Esophagus squamous epithelium (tissue), 5 donors: ENCODE measurements at places on chromosomes 3 and 15. TPM values are rescaled to one million over a fixed set of nuclear protein-coding genes. Genes with fewer than 3 reads are reported as not detected.

DNA sequence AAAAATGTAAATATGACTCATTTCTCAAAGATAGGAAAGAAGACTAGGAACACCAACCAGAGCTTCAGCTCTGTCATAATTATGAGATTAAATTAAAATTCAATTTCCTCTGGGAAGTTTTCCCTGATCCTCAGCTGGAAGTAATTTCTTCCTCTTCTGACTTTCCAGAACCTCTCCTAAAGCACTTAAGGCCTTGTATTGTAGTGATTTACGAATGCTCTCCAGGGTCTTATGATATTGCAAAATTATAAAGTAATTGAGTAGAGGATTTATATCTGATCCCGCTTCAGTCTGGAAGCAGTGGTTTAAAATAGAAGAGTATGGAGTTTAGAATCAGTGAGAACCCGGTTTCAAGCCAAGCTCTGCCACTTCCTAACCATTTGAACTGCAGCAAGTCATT is 279.8 kb downstream of the ZPLD1 start:
- no peaks in the 10 kb centered on the region for H3K36me3 ChIP-seq
- no peak overlapping the region for H3K4me3 ChIP-seq
- no peak for DNase-seq
- H3K27me3 ChIP-seq, result no peaks in the 10 kb centered on the region

- no peaks in the 10 kb centered on the region for H3K4me1 ChIP-seq
- H3K36me3 ChIP-seq, result no peaks in the 10 kb centered on the region
- H3K27ac ChIP-seq, result no peak overlapping the region
- no peak for DNase-seq
- no peak overlapping the region for H3K4me3 ChIP-seq
- no peaks in the 10 kb centered on the region for H3K27me3 ChIP-seq
These were observed 1283.7 kb downstream of the OTOL1 start for GRCh38 chr3:162780313-162780712.

DNA sequence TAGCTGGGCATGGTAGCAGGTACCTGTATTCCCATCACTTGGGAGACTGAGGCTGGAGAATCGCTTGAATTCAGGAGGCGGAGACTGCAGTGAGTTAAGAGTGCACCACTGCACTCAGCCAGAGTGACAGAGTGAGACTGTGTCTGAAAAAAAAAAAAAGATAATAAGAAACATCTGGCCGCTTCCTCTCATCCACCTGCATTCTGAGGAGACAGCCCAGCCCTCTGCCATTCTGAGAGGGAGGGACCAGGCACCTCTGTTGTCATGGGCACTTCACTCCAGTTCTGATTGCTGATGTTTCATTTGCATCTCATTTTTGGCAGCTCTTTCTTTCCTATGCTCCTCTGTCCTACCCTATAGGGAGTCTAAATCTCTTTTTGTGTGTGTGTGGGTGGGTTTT is 36.4 kb upstream of the GSK3B start:
- no peak overlapping the region for H3K4me3 ChIP-seq
- H3K36me3 ChIP-seq, result no peaks in the 10 kb centered on the region
- no peak for DNase-seq

NME9 gene
- total RNA-seq, result not detected

GRCh38 chr3:105944276-105944675 is 75.5 kb upstream of the CBLB start:
- no peaks in the 10 kb centered on the region for H3K27me3 ChIP-seq
- no peak for DNase-seq
- no peak overlapping the region for H3K4me3 ChIP-seq

GPR62 gene
- total RNA-seq, result 0.09 TPM

DNA sequence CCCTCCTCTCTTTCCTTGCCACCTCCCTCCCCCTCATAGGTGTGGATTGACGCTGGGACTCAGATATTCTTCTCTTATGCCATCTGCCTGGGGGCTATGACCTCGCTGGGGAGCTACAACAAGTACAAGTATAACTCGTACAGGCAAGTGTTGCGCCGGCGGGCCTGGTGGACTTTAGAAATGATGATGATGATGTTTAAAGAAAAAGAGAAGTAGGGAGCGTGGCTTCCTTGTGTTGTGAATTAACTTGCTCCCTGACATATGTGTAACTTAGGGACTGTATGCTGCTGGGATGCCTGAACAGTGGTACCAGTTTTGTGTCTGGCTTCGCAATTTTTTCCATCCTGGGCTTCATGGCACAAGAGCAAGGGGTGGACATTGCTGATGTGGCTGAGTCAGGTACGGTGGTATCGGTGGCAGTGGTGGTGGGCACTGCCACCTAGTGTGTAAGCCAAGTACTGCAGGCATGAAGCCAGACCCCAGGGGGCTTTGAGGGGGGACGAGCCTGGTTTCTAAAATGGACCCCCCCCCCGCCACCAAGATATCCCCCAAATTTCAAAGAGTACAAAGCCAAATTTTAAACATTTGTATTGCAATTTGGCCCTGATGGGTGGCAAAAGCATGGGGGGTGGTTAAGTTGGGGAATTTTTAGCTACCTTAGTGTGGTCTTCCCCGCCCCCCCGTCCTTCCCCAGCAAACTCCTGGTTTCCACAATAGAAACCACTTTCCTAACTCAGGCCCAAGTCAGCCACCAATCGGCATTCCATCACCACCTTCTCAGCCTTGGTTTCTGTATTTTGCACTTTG is 65.6 kb downstream of the SLC6A6 start:
- no peak overlapping the region for H3K27ac ChIP-seq
- no peak overlapping the region for H3K4me3 ChIP-seq
- H3K27me3 ChIP-seq, result no peaks in the 10 kb centered on the region

- H3K4me3 ChIP-seq, result no peak overlapping the region
- H3K27ac ChIP-seq, result peak overlapping the region; percentile 20
- H3K4me1 ChIP-seq, result no peaks in the 10 kb centered on the region
These were observed 29.4 kb upstream of the ATP8B4 start for GRCh38 chr15:50148362-50148963.

- no peak overlapping the region for H3K4me3 ChIP-seq
- no peaks in the 10 kb centered on the region for H3K36me3 ChIP-seq
- no peaks in the 10 kb centered on the region for H3K27me3 ChIP-seq
- H3K4me1 ChIP-seq, result peaks cover 13% of the 10 kb centered on the region
- no peak for DNase-seq
- no peak overlapping the region for H3K27ac ChIP-seq
These were observed 229.6 kb upstream of the FEZF2 start for GRCh38 chr3:62602987-62603386.

ACKR2 gene
- 6.5 TPM for total RNA-seq

GRCh38 chr3:128040660-128041059 is 11.6 kb upstream of the SEC61A1 start:
- H3K36me3 ChIP-seq, result no peaks in the 10 kb centered on the region
- H3K4me3 ChIP-seq, result no peak overlapping the region
- no peak overlapping the region for H3K27ac ChIP-seq
- no peaks in the 10 kb centered on the region for H3K4me1 ChIP-seq
- no peaks in the 10 kb centered on the region for H3K27me3 ChIP-seq

DNA sequence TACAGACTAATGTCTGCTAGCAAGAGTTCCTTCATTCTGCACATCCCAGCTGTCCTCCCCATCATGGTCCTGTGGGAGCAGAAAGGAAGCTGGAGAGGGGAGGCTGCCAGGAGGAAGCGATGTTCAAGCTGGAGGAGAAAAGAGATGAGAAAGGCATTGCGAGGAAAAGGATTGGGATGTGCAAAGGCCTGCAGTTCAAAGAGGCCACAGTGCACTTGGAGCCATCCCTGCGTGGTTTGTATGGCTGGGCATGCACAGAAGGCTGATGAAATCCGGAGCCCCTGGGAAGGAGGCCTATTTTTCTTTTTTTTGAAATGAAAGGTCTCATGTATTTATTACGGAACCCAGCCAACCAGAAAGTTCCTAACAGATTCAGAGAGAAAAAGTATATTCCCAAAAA is 22.8 kb downstream of the AMOTL2 start:
- H3K27me3 ChIP-seq, result no peaks in the 10 kb centered on the region
- H3K27ac ChIP-seq, result peak overlapping the region; percentile 87
- H3K36me3 ChIP-seq, result peaks cover 3% of the 10 kb centered on the region
- H3K4me1 ChIP-seq, result peaks cover 89% of the 10 kb centered on the region
- H3K4me3 ChIP-seq, result no peak overlapping the region
- no peak for DNase-seq

TIGIT gene
- total RNA-seq, result 0.26 TPM

DNA sequence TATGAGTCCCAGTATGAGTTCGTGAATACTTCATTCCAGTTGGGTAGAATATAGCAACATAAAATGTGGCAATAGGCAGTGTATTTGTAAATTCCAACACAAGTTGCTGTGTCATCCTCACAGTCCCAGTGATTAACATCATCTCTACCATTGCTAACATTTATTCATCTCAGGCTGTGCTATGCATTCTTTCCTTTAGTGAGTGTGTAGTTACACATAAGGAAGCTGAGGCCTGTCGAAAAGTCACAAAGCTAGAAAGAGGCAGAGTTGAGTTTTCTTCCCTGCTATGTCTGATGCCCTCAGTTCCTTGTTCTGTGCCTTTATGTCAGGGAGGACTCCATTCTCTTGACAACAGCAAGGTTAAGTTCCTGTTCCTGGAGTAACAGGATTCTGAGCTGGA is 96.4 kb downstream of the FNDC3B start:
- no peak overlapping the region for H3K4me3 ChIP-seq
- peaks cover 58% of the 10 kb centered on the region for H3K4me1 ChIP-seq
- H3K27me3 ChIP-seq, result no peaks in the 10 kb centered on the region
- peak overlapping the region; percentile 3 for H3K27ac ChIP-seq

GRCh38 chr3:101495552-101495951 is 17.5 kb downstream of the SENP7 start:
- no peak overlapping the region for H3K4me3 ChIP-seq
- H3K4me1 ChIP-seq, result no peaks in the 10 kb centered on the region
- no peaks in the 10 kb centered on the region for H3K27me3 ChIP-seq
- no peak for DNase-seq
- peaks cover 4% of the 10 kb centered on the region for H3K36me3 ChIP-seq

- no peaks in the 10 kb centered on the region for H3K4me1 ChIP-seq
- H3K4me3 ChIP-seq, result no peak overlapping the region
- H3K27ac ChIP-seq, result no peak overlapping the region
- no peak for DNase-seq
- H3K36me3 ChIP-seq, result no peaks in the 10 kb centered on the region
These were observed 278.4 kb downstream of the MFSD1 start for GRCh38 chr3:159080256-159080655.

DNA sequence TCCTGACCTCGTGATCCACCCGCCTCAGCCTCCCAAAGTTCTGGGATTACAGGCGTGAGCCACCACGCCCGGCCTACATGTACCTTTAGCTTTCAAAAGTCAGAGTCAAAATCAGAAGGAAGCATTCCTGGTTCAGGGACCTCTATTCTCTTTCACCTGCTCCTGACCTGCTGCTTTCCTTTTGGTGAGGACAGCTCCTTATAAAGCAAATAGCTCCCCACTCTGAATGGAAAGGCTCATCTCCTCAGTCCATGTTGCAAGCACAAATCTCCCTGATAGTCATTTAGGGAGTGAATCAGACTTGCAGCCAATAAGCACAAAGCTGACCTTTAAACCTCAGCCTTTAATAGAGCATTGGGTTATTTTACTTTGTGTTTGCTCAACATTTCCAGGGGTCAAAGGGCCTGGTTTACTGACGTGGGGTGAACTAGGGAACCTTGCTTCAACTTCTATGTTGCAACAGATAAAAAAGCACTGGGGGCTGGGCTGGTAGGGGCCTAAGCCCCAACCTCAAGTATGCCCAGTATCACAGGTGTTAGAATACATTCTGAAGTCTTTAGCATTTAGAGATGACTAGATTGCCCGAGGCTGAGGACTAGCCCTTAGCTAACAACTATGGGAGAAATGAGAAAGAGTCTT is 43.1 kb downstream of the THRB start:
- DNase-seq, result no peak
- no peaks in the 10 kb centered on the region for H3K27me3 ChIP-seq
- H3K36me3 ChIP-seq, result no peaks in the 10 kb centered on the region
- H3K27ac ChIP-seq, result no peak overlapping the region
- H3K4me3 ChIP-seq, result no peak overlapping the region

DNA sequence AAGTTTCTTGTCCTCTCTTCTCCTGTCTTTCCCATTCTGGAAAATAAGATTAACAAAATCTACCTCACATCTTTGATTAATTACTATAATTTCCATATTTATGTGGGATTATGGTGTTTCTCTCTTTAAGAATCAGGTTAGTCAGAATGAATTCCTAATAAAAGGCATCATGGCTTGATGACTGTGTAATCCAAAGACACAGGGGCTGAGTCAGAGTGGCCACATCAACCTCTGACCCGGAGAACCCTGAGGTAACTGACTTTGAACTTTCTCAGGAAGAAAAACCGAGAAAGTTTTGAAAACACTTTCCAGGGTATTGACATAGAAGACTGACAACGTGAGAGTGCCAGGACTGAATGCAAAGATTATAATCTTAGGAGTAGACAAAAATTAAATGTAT is 170.3 kb upstream of the MCTP2 start:
- peaks cover 5% of the 10 kb centered on the region for H3K4me1 ChIP-seq
- H3K27ac ChIP-seq, result no peak overlapping the region
- DNase-seq, result no peak
- no peaks in the 10 kb centered on the region for H3K36me3 ChIP-seq
- H3K4me3 ChIP-seq, result no peak overlapping the region

GRCh38 chr15:35329521-35329961 is 216.4 kb downstream of the DPH6 start:
- no peaks in the 10 kb centered on the region for H3K36me3 ChIP-seq
- H3K27me3 ChIP-seq, result no peaks in the 10 kb centered on the region
- H3K4me1 ChIP-seq, result no peaks in the 10 kb centered on the region
- H3K27ac ChIP-seq, result no peak overlapping the region

DNA sequence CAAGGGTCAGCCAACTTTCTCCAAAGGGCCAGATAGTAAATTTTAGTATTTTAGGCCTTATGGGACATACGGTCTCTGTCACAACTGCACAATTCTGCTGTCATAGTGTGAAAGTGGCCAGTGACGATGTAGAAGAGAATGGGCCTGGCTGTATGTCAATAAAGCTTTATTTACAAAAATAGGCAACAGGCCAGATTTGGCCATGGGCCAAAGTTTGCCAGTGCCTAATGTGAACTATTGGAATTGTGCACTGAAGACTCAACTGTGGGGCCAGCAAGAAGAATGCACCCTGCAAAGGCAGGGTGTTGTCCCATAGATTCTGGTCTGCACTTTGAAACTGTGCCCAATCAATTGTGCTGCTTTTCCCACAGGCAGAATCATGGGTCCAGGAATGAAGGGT is 69.4 kb upstream of the PRR23E start:
- no peak overlapping the region for H3K27ac ChIP-seq
- no peak overlapping the region for H3K4me3 ChIP-seq
- no peaks in the 10 kb centered on the region for H3K4me1 ChIP-seq
- DNase-seq, result no peak

GRCh38 chr3:94001191-94001590 is 21.2 kb downstream of the ARL13B start:
- no peak overlapping the region for H3K27ac ChIP-seq
- H3K36me3 ChIP-seq, result no peaks in the 10 kb centered on the region
- H3K4me3 ChIP-seq, result no peak overlapping the region
- H3K27me3 ChIP-seq, result no peaks in the 10 kb centered on the region

TRANK1 gene
- total RNA-seq, result 1.8 TPM

DNA sequence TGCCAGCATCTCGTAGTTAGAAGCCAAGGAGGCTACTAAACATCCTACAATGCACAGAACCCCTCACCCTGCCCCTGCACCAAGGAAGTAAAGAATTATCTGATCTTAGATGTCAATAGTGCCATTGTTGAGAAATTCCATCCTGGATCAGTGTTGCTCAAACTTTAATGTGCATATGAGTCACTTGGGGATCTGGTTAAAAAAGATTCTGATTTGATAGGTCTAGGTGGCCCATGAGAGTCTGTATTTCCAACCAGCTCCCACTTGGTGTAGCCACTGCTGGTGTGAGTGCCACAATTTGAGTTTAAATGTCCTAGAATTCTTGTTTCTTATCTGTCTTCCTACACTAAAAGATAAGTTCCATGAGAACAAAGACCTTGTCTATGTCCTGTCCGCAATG is 43.7 kb downstream of the TMEM45A start:
- H3K4me1 ChIP-seq, result no peaks in the 10 kb centered on the region
- no peaks in the 10 kb centered on the region for H3K27me3 ChIP-seq
- H3K36me3 ChIP-seq, result no peaks in the 10 kb centered on the region
- no peak overlapping the region for H3K27ac ChIP-seq
- H3K4me3 ChIP-seq, result no peak overlapping the region
